Myocyte (in vitro differentiated cells): ENCODE measurements at places on chromosomes 7 and 10. TPM values are rescaled to one million over a fixed set of nuclear protein-coding genes. Genes with fewer than 3 reads are reported as not detected.

CFAP43 gene
- total RNA-seq: not detected in 2 replicates

DNA sequence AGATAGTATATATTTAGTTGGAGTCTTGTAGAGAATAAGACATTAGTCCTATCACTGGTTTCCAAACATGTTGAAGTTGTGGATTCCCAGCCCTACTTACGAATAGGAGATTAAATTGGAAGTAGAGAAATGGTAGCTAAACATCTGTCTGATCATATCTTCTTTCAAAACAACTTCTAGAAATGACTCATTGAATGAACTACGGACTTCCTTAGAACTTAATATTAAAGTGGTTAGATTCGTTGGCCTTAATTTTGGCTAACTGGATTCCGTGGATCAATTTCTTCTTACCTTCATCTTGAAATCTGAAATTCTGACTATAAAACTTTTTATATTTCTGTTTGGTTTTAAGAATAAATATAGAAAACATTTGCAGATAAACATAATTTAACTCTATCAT, 3.4 kb downstream of the PHF14 start:
- DNase-seq: peak; percentile 29

- DNase-seq: no peak
These were observed 20.3 kb downstream of the ZCCHC24 start for GRCh38 chr10:79425074-79425532.

DNA sequence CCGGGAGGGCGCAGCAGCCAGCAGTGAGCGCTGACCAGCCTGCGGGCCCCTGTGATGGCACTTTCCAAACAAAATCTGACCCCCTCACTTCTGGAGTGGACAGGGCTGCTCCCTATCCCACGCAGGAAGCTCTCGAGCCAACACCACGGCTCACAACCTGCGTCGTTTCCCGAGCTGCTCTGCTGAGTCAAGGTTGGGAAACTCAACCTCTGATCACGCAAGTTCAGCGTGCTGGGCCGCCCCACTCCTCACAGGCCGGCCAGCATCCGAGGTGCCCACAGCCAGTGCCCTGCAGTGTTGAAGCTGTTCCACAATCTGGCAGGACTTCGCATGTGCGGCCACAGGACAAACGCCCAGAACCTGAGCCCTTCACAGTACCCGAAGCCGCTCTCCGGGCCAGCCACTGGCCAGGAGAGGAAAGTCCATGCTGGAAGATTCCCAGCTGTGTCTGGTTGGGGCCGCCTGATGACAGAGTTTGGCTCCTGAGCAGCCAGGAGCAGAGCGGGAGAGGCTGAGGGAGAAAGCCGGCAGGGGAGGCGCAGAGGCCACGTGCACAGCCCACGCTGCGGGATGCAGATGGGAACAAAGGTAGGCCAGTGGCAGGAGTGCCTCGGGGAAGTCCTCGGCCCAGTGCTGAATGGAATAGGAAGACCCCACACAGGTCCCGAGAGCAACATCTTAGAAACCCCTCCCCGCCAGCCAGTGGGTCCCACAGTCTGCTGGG, 263.3 kb upstream of the TCERG1L start:
- DNase-seq: no peak

EFCAB10 gene
- 0.42 TPM in 1 of 2 replicates, not detected in the other for total RNA-seq

- peak; percentile 80 for DNase-seq
These were observed 119.4 kb downstream of the DYNC2I1 start for GRCh38 chr7:158975526-158976467.

STRA8 gene
- total RNA-seq: not detected in 2 replicates

HTR5A gene
- total RNA-seq: not detected in 2 replicates

DNA sequence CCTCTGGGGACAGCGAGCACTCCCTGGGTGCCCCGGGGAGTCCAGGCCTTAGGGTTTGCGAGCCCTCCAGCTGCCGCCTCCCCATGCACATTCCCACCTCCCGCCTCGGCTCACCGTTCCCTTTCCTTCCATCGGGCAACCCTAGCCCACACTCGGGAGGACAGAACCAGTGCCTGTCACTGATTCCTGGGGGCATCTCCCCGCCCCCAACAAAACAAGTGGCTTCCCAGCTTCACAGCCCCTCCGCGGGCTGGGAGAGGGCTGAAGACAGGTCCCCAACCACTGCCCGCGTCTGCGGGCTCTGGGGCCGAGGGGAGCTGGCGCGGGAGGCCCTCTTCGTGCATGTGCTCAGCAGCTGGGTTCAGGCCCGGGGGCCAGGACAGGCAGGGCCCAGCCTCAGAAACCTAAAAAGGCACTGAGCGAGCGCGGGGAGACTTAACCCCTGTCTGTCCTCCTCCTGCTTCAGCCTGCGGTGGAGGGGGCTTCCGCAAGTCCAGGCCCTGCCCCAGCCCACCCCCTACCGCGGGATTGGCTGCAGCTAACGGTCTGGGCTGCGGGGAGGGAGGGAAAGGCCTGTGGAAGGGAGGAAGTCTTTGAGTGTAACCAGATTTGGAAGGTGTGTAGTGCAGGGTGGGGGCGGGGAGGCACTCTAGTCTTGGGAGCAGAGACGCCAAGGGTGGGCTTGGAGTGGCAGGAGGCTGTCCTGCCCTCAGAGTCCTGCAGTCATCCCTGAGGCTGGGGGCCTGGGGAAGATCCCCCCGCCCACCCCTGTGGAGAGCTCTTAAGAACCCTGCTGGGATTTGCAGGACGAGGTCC, 1.2 kb downstream of the FLNC start:
- DNase-seq: peak; percentile 95

DNA sequence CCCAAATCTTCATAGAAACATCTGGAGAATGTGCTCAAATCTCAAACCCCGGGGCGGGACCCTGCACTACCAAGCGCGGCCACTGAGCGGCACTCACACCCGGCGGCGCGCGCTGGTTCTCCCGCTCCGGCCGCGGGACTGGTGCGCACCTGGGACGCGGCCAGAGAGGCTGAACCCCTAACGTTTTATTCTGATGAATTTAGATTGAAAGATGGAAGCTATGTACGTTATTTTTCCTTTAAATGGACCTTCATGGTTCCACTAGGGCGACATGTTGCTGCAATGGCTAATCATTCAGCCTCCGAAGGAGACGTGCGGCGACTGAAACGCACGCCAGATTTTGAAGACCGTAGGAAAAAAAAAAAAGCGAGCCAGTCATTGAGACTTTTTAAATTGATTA, 107.0 kb upstream of the INSIG1 start:
- DNase-seq: peak; percentile 52

CNNM2 gene
- 4.2 and 4.7 TPM in 2 replicates for total RNA-seq

DNA sequence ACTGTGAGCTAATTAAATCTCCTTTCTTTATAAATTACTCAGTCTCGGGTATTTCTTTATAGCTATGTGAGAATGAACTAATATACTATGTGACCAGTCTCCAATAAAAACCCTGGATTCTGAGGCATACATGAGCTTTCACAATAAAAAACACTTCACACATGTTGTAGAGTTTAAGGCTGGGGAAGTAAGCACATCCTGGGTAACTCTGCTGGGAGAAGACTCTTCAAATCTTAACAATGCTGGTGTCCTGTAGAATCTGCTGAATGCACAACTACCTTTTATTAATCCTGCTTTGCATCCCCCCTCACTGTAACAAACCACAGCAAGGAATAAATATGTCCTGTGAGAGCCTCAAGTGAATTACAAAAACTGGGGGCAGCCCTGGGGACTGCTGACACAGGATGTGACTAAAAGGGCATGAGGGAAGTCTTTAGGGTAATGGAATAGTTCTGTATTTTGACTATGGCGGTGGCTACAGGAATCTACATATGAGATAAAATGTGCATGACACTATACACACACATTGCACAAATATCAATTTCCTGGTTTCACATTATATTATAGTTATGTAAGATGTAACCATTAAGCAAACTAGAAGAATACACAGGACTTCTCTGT, 45.1 kb upstream of the KCTD7 start:
- DNase-seq: no peak

DNA sequence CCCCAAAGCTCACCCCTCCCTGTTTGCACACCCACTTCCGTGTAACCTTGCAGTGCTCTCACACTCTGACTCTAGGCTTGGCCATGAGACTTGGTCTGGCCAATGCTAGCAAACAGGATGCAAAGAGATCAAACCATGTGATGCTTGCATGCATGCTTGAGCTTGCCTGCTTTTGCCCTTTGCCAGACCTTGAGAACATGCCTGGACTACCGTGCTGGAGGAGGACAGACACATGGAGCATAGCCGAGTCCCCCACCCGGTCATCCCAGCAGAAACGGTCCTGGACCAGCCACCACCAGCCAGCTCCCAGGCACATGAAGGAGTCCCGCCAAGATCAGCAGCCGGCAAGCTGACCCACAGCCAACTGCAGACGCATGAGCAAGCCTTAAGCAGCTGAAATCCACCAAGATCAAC, 23.4 kb downstream of the PYROXD2 start:
- no peak for DNase-seq

DNA sequence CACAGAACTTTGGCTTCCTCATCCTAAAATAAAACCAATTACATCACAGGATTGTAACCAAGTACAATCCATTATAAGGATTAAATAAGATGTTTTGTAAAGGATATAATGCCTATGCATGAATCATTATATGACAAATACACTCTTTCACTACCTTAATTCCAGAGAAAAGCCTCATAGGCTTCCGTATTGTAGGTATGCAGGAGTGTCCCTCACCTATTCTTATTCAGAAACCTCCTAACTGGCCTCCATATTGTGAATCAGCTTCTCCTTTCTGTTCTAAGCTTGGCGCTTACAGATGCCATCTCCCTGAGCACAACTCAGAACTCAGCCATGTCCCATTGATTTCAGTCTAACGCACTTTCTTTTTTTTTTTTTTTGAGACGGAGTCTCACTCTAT, 69.6 kb upstream of the CAPZA2 start:
- DNase-seq: no peak

C10orf71 gene
- 0.68 and 1.8 TPM in 2 replicates for total RNA-seq

GRCh38 chr7:83486957-83487356, 162.0 kb downstream of the SEMA3E start:
- DNase-seq: no peak

FAM171A1 gene
- 14.0 and 15.0 TPM in 2 replicates for total RNA-seq

CPEB3 gene
- total RNA-seq: 3.9 and 8.6 TPM in 2 replicates

DNA sequence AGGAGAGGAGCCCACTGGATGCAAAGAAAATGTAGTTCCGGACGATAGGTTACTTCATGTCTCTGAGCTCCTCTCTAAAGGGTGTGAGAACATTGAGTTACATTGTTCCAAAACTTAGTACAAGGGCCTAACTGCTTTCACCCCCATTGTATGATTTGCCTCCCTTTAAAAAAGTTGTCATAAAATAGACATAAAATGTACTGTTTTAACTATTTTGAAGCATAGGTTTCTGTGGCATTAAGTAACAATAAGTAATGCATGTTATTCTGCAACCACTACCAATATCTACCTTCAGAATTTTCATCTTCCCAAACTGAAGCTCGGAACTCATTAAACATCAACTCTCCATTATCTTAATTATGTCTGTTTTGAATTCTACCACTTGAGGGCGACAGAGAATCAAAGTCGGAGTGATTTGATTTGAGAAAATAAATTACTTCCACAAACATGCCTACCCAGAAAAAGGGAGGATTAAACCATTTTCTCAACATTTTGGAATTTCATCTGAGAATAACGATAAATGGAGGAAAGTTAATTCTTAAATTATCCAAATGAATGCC, 2.7 kb downstream of the IGFBP1 start:
- DNase-seq: peak; percentile 82

SHTN1 gene
- total RNA-seq: 3.2 and 3.6 TPM in 2 replicates

SEMA3D gene
- total RNA-seq: 0.36 and 0.62 TPM in 2 replicates

CASD1 gene
- 63.0 and 70.1 TPM in 2 replicates for total RNA-seq

GRCh38 chr10:101258179-101258885, 29.1 kb upstream of the LBX1 start:
- DNase-seq: no peak

DNA sequence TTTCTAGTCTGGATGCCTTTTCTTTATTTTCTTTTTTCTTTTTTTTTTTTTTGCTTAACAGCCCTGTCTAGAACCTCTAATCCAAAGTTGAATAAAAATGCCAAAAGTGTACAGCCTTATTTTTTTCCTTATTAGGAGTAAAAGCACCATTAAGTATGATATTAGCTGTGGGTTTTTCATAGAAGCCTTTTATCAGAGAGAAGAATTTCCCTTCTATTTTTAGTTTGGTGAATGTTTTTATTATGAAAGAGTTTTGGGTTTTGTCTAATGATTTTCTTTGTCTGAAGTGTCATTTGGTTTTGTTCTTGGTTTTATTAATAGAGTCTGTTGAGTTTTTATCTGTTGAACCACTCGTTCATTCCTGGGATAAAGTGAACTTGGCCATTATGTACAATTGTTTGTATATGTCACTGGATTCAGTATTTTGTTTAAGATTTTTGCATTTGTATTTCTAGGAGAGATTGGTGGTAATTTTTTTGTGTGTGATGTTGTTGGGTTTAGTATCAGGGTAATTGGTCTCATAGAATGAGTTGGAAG, 49.5 kb downstream of the PALS2 start:
- DNase-seq: no peak

CALML5 gene
- total RNA-seq: not detected in 2 replicates

C7orf33 gene
- total RNA-seq: not detected in 2 replicates

- no peak for DNase-seq
These were observed 14.8 kb upstream of the PRR15 start for GRCh38 chr7:29548823-29549222.

GRCh38 chr10:45008524-45009161, 7.9 kb downstream of the ZNF22 start:
- DNase-seq: peak; percentile 89

- DNase-seq: no peak
These were observed 528.8 kb downstream of the DNAJB6 start for GRCh38 chr7:157865351-157866165.

DNA sequence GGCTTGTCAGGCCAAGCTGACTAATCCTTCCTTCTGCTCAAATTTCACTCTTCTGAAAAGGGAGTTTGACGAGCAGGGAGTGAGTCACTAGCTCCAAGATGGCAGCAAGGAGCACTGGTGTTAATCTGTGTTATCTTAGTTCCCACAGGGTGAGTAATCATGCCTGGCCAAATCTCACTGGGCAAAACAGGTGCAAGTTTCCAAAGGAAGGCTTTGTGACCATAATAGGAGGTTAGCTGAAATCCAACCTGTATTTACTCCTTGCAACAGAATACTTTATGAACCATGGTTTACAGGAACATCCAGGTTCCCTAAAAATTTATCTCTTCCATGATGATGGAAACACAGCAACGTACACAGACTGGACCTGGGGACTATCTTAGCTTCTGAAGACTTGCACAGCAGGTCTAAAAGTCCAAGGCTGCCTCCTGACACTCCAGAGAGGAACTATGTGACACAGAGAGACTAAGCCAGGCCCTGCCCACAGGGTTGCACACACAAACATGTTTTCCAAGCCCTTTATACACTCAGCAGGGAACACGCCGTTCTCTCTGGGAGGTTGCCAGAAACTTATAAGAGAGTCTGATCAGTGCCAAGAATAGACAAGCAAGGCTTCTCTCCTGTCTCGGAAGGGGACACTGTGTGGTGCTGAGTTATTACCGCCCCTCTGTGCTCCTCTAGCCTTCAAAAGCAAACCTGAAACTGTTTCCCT, 46.3 kb downstream of the PDK4 start:
- peak; percentile 99 for DNase-seq

CFAP46 gene
- not detected in 2 replicates for total RNA-seq
